H4 (cell line): ENCODE measurements at places on chromosomes 6 and 20. TPM values are rescaled to one million over a fixed set of nuclear protein-coding genes. Genes with fewer than 3 reads are reported as not detected.

Gene DNAH8
- total RNA-seq, result not detected in 2 replicates

Gene OSTM1
- 19.0 and 29.8 TPM in 2 replicates for total RNA-seq

Gene AGER
- total RNA-seq, result 0.41 TPM in 1 of 2 replicates, not detected in the other

GRCh38 chr6:68427630-68428029 lies 207.5 kb upstream of the ADGRB3 start:
- DNase-seq, result peak; percentile 64

GRCh38 chr6:38637756-38638155 lies 2.0 kb downstream of the BTBD9 start:
- DNase-seq, result no peak

GRCh38 chr6:161246725-161247124 lies 27.1 kb downstream of the AGPAT4 start:
- DNase-seq, result no peak
